ENCODE measurements at places on chromosomes 1 and 21.

- no peak for DNase-seq
Measured at GRCh38 chr1:201219481-201220387, 29.1 kb downstream of the IGFN1 start.

DNA sequence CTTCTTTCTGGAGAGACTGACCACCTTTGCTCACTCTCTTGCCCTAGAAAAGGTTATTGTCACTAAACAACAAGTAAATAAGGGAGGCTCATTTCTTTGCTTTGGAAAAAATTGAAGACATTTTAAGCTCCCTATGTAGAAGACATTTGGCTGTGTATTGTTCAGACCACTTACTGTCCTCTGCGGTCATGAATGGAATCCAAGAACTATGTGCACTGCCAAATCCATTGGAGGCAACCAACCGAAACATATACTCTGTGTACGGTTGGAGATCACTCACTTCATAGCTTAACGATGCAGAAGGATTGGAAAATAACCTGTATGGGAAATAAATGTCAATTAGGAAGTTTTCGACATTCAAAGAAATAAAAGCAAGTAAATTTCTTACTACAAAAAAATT, 332.8 kb downstream of the KCTD3 start:
- no peak for DNase-seq

GRCh38 chr1:31660871-31661455, 16.3 kb upstream of the PEF1 start:
- DNase-seq, result no peak

DNA sequence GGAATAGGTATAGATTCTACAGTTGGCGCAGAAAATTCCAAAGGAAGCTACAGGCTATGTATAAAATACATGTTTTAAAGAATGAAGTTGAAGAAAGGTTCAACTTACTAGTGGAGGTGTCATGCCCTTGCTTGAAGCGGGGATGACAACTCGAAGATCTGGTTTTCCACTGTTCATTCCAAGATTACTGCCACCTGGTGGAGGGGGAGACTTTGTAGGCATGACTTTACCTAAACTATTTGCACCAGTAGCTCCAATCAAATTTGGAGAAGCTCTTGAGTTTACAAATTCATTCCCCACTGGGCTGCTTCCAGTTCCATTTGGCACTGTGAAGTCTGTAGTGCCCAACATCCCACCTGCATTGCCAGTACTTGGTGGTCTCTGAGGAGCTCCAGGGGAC, 81.7 kb downstream of the AXDND1 start:
- DNase-seq, result peak; percentile 17

DNA sequence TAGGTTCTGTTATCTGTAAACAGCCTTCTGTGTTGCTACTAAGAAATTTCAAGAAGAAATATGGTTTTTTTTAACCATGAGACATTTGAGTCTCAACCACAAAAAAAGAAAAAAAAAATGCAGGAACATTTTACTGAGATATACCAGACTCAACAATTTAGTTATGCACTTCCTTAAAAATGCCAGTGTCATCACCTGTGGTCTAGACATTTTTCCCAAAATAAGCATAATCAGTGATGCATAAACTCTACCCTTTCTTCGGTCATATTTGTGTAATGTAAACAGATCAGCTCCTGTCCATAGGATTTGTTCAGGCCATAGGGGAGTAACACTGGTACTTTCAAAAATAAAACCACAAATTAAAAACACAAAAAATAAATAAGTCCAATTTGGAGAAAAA, 122.6 kb upstream of the TNFSF4 start:
- DNase-seq, result peak; percentile 9

GRCh38 chr1:29532751-29533150, 296.4 kb downstream of the PTPRU start:
- DNase-seq, result no peak

GRCh38 chr1:244150665-244151064, 99.6 kb downstream of the ZBTB18 start:
- peak; percentile 36 for DNase-seq

DNA sequence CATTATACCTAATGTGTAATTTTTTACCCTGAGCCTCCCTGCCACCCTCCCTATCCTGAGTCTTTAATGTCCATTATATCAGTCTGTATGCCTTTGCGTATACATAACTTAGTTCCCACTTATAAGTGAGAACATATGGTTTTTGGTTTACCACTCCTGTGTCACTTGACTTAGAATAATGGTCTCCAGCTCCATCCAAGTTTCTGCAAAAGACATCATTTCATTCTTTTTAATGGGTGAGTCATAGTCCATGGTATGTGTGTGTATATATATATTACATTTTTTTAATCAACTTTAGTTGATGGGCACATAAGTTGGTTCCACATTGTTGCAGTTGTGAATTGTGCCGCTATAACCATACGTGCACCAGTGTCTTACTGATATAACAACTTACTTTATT, 477.1 kb upstream of the NEGR1 start:
- DNase-seq, result no peak

DNA sequence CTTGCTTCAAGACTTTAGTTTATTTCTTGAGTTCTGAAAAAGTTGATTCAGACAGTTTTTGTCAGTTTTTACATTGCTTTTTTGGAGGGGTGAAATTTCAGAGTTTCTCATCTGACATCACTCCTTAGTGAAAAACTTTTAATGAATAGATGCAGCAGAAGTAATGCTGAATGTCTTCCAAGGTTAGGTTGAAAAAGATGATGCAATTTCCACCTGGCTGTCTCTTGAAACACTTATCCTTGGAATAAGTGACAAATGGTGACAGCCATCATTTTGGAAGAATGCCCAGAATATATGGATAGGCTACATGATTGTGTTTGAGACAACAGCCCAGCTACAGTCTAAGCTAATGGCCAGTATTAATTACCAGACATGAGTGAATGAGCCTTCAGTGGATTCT, 140.8 kb downstream of the ZNF644 start:
- no peak for DNase-seq

DNA sequence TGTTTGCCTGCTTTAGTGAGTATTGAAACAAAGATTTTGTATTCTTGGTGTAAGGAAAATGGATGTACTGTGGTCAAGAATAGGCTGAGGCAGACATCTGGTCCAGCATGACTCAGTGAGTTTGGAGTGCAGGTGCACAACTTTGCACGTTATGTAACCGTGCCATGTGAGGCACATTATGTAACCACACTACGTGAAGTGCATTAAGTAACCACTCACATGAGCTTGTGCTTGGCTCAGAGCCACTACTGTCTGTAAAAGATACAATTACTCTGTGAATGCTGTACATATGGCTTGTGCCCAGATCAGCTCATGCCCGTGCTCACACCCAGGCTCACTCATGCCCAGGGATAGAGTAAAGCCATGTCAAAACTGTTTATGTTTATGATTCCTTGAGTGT, 216.8 kb downstream of the CTH start:
- DNase-seq, result no peak

DNA sequence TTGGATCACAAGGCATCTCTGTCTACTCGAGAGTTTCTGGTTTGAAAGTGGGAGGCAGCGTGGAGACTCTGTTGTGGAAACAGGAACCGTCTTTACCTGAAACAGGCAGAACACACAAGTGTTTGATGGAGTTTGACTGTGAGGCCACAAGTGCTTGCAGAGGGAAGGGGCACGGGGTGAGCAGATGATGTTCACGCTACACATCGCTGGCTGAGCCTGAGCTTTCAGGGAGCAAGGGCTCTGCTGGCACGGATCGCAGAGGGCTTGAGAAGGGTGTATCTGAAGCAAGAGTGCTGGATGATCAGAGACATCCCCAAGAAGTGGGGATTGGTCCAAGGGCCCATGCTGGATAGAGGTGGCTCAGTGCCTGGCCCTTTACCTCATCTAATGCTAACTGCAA, 59.3 kb downstream of the IGSF21 start:
- no peak for DNase-seq

- DNase-seq, result no peak
Measured at GRCh38 chr1:145975216-145975615, 10.7 kb downstream of the POLR3GL start.

DNA sequence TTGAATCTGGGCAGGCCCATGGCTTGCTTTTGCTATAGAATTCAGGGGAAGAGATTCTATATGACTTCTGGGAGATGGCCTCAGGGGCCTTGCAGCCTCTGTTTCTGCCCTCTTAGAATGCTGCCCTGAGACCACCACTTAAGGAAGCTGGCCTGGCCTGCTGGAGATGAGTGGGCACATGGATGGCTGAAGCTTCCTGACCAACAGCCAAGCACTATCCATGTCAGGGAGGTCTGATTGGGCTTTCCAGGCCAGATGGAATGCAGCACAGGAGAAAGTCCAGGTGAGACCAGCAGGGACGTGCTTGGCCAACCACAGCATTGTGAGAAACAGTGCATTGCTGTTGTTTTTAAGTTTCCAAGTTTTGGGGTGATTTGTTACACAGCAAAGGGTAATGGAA, 308.1 kb downstream of the PTPRU start:
- no peak for DNase-seq

GRCh38 chr1:166040202-166040997, 126.4 kb downstream of the FAM78B start:
- DNase-seq, result no peak

Measured in suppressor macrophage (primary cell).